ENCODE measurements at places on chromosomes 6 and 20.

GRCh38 chr6:100808638-100809275, 72.4 kb downstream of the ASCC3 start:
- ATAC-seq: no peak

- no peak for ATAC-seq
Measured at GRCh38 chr6:71533939-71534379, 245.3 kb downstream of the OGFRL1 start.

- ATAC-seq: no peak
Measured at GRCh38 chr6:32635526-32636123, 1.6 kb upstream of the HLA-DQA1 start.

- peak; percentile 90 for ATAC-seq
Measured at GRCh38 chr6:15770347-15771143, 107.7 kb upstream of the DTNBP1 start.

- peak; percentile 43 for ATAC-seq
Measured at GRCh38 chr6:89828988-89829471, 650 bp upstream of the CASP8AP2 start.

DNA sequence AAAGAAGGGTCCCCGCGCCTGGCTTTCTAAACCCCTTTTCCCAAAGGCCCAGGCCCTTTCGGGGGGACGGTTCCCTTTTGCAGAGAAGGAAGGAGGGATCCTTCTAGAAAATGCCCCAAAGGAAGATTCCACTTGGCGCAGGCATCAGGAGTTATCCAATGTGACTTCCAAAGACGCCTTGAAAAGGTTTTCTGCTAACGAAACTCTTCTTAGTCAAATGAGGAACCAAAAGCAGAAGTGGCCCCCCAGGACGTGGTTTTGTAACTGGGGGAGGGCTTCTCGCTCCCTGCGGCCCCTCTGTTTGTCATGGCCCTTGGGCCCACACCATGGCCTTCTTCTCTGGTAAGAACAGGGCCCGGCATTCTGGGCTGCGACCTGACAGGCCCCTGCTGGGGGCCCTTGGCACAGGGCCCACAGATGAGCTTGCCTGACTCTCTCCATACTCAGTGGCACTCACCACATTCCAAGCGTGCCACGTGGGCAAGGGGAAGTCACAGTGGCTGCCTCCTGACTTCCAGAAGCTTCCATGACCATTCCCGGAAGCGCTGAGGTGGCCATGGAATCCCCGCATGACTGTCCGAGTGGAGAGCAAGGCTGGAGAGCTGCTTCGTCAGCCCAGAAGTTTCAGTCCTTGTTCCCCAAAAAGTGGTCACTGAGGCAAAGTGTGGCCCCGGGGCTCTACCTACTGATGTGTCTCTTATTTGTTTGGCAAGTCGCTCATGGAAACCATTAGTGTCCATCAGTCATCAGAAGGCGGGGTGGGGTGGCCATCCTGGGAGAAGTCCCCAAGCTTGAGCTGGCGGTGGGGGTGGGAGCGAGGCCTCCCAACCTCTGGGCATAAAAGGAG, 834 bp upstream of the CTSZ start:
- no peak for ATAC-seq

GRCh38 chr6:134307870-134308269, 10.0 kb downstream of the SGK1 start:
- ATAC-seq: no peak

DNA sequence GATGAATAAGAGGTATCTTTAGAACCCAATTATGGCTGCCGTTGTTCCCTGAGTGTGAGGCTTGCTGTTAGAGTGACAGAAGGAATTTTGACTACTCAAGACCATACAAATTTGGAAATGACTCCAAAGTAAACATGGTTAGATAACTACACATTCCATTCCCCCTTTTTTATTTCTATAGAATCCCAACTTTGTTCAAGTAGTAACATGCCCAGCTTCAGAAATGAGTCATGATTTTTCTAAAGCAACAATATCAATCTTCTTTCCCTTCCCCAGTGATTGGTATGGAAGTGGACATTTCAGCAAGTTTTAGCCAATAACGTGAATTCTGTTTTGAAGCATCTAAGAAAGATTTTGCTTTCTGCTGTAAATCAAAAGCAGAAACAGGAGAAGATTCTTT, 37.8 kb downstream of the HCRTR2 start:
- no peak for ATAC-seq

DNA sequence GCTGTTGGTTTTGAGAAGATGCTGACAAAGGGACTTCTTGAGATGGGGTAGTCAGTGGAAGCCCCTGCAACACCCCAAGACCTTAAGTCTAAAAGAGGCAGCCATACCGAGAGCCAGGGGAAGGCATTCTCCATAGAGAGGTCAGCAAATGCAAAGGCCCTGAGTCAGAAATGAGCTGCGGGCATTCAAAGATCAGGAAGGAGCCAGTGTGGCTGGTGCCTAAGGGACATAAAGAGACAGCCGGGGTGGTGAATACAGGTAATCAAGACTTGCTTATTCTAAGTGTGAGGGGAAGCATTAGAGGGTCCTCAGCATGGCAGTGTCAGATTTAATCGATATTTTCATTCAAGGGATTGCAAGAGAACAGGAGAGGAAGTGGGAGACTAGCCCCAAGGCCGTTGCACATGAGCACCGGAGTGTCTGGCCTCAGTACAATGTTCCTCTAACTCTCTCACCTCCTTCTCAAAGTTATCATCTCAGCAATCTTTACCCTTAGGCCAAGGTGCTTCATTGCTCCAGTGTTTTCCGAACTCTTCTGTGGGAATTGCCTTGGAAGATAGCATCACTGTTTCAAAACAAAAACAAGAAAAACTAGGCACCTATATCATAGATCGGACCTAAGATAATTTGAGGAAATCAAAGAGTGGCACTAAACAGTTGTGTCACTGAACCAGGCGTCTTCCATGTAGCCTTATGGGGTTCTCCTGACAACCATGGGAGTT, 173.2 kb downstream of the DOK5 start:
- ATAC-seq: no peak

DNA sequence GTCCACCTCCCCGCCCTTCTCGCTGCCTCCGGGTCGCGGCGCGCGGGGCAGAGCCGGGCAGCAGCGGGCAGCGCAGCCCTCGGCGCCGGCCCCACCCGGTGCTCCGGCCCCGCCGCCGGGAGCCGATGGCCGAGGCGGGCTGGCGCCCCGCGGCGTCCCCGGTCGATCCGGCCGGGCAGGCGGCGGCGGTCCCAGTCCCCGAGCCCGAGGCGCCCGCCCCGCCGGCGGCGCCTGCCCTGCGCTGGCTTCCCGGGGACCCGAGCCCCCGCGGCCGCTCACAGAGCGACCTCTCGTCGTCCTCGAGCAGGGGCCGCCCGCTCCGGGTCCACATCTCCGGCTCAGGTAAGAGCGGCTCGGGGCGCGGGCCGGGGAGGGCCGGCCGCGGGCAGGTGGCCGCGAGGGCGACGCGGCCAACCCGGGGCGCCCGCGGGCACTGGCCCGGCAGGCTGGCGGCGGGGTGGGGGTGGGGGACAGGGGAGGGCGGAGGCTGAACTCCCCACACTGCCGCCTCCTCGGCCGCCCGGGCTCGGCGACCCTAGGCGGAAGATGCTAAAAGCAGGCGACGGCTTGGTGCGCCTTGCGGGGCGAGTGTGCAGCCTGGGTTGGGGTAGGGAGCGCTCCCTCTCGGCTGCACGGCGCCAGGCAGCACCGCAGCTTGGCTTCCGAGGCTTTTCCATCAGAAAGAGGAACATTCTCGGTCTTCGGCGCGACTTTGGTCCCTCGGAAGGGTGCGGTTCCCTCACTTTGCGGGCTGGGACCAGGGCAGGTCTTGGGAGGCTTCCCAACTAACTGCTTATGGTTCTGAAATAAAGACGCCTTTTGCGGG, 25.6 kb upstream of the FUCA2 start:
- ATAC-seq: peak; percentile 54

- no peak for ATAC-seq
Measured at GRCh38 chr6:44788387-44788981, 401.0 kb downstream of the CDC5L start.

GRCh38 chr6:121435444-121436069, at the start of gene GJA1:
TSS of gene GJA1 (plus strand) at chr6:121435646. CDS start at chr6:121446848, 11,202 bp downstream.
- ATAC-seq: no peak

DNA sequence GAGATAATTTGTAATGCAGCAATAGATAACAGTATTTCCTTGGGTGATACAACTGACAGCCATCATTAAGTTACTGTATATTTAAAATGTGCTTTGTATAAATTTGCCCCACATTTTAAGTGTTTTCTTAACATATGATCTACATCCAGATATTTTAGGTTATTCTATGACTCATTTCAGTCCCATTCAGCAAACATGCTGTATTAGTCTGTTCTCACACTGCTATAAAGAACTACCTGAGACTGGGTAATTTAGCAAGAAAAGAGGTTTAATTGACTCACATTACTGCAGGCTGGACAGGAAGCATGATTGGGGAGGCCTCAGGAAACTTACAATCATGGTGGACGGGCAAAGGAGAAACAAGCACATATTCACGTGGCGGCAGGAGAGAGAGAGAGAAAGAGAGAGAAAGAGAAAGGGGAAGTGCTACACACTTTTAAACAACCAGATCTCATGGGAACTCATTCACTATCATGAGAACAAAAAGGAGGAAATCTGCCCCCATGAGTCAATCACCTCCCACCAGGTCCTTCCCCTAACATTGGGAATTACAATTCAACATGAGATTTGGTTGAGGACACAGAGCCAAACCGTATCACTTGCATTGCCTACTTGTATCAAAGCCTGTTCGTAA, 9.6 kb upstream of the CHD6 start:
- no peak for ATAC-seq

GRCh38 chr20:36591854-36592641, 13.5 kb upstream of the RAB5IF start:
- peak; percentile 64 for ATAC-seq

- ATAC-seq: peak; percentile 50
Measured at GRCh38 chr20:62739581-62740285, 31.1 kb downstream of the NTSR1 start.

- no peak for ATAC-seq
Measured at GRCh38 chr6:47318236-47318989, 8.7 kb upstream of the TNFRSF21 start.

DNA sequence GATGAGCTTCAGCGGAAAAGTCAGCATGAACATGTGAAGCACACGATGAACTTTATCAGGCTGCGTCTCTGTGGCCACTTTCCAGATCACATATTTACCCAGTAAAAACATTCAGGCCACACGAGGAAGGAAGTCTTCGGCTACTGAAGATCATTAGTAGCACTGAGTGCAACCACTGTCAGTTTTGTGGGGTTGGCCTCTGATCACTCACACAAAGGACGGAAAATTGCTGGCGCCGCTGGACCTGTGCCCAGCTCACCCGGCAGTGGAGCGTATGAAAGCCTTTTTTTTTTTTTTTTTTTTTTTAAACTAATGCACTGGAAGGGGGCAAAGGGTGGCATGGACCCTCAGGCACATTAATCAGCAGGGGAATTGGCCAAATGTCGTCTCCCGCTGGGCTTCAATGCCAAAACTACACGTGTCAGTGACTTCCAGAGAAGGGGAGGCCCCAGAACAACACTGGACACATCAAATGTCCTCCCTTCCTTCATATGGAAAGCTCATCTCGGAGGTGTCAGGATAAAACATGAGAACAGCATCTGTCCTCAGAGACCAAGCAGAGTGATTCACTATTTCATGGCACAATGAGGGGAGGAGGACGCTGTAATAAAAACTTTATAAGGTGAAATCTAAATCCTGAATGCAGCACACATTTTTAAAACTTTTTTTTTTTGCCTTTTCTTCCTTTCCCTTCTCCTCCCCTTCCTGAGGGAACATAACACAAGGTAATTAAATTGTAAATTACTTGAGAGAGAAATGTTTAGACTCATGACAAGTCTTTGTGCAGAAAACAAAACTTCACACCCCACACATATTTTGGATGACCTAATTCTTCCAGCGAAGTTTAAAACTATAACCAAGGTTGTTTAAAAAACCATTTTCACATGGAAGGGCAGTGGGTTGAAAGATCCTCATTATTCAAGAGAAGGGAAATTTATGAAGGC, 223.4 kb downstream of the FOXC1 start:
- ATAC-seq: no peak

DNA sequence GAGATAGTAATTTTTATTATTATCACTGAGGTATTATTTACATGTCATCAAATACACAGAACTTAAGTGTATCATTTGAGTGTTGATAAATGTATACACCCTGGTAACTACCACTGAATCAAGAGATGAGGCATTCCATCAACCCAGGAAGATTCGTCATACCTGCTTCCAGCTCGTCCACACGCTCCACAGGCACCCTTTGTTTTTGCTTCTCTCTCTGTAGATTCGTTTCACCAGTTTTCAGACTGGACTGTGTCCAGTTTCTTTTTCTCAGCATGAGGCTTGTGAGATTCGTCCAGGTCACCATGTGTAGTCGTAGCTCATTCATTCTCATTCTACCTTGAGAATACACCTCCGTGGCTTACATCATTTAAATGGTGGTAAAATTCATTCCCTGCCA, 64.5 kb downstream of the BFSP1 start:
- ATAC-seq: no peak

DNA sequence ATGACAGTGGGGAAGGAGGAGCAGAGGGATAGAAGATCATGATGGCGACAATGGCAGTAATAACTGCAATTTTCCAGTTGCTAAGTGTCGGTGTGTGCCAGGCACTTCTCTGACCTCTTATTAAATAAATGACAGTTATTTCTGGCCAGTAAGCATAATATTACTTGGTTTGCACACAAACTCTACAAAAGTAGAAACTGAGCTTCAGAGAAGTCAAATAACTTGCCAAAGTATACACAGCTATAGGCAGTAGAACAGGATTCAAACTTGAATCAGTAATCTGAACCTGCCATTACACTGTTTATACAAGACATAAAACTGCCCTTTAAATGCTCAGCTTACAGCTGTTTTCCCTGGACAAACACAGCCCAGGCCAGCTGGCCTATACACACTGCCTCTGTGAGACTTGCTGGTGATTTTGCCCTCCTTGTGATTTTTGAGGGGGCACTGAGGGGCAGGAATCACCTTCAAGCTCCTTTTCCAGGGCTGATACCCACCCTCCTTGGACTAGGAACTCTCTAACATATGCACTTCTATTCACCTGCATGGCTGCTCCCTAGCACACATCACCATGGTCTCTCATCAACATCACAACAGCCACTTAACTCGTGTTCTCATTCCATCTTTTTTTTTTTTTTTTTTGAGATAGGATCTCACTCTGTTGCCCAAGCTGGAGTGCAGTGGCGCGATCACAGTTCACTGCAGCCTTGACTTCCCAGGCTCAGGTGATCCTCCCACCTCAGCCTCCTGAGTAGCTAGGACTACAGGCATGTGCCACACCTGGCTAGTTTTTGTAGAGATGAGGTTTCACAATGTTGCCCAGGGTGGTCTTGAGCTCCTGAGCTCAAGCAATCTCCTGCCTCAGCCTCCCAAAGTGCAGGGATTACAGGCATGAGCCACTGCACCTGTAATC, 63.6 kb downstream of the SLC23A2 start:
- ATAC-seq: no peak

DNA sequence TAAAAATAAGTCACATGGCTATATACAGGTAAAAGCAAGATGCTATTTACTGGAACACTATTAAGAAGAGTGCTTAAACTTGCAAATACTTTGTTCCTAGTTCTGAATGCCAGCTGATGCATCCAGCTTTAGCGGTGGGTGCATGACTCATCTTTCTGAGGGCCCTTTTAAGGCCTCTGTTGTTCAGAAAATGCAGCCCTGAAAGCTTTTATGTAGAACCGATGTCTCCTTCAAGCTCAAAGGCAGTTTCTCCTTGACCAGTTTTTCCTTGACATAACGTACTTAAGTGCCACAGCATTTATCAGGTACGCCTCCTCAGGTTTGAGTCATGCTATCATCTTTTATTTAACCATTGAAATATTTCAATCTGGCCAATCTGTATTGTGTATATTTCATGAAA, 82.8 kb downstream of the MLIP start:
- no peak for ATAC-seq
